ENCODE measurements at places on chromosomes 16 and 17. TPM values are rescaled to one million over a fixed set of nuclear protein-coding genes. Genes with fewer than 3 reads are reported as not detected.

DNA sequence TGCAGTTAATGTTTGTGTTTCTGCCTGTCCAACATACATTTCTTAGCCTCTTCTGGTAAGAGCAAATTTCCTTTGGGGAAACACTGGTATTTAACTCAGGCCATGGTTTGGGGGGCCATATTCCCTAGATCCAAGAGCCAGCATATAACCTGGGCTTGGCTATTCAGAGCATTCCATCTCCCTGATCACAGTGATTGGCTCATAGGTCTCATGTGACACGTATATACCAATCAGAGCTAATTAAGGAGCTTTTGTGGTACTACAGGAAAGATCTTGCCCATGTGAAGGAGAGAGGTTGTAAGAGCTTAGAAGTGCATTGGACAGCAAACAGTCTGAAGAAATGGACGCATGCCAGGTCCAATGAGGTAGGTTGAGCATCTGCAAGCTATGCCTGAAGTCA lies 33.4 kb upstream of the GPR139 start:
- DNase-seq: no peak

DNA sequence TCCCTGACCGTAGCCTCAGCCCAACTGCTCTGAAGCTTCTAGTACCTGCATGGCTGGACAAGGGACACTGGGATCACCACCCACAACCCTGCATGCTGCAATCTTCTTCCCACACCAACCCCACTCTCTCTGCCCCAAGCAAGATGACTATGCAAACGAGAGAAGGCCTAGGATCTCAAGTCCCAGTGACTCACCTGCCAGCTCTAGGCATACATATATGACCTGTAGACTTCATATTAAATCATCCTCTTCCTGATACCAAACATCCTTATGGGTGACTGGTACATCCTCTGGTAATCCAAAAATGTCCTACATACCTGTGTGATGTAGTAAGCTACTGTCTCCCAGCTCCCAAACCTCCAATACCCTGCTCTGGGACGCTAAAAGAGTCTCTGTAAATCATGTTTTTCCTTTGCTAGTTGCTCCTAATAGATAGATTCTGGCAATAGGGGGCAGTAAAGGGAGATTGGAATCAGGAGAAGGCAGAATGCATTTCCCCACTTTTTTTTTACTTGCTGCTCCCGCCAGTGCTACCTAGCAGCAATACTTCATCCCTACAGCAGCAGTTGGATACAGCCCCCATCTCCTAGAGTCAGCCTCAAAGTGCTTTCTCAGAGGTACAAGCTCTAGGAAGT lies 43.4 kb upstream of the SOX9 start:
- no peak for DNase-seq

DNA sequence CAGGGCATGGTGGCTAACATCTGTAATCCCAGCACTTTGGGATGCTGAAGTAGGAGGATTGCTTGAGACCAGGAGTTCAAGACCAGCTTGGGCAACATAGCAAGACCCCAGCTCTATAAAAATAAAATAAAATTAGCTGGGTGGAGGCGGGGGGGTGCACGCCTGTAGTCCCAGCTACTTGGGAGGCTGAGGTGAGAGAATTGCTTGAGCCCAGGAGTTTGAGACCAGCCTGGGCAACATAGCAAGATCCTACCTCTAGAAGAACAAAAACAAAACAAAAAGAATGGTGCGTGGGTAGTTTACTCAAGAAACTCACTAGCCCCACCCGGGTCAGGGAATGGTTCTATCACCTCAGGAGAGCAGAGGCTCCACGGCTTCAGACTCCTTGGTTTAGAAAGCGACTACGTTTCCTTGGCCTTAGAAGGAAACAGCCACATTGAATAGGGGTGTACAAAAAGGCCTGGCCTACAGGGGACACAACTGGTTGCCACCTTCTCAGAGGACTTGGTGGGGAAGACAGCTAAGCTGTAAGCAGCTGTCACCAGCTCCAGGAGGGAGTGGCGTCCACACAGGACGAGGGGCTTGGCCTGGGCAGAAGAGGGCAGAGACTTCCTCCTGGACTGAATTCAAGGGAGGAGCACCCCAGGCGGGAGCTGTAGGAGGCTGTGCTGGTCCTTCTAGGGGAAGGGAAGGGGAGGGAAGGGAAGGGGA lies 716 bp downstream of the TK1 start:
- no peak for DNase-seq

DNA sequence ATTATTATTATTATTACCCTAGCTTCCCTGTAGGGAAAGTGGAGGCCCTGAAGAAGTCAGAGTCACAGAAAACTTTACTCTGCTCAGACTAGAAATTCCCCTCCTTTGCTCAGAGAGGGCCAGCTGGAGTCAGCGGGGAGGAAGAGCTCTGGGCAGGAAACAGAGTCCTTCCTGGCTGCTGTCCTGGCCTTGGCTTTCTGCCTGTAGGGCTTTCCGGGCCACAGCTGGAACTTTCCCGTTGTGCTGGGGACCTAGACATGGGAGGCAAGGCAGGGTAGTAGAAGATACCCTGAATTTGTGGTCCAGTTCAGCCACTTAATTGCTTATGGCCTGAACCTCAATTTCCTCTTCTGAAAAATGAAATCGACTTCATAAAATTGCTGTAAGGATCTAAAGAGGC lies 14.0 kb upstream of the CCL2 start:
- no peak for DNase-seq

GRCh38 chr17:76248013-76248782 lies 7.9 kb upstream of the RNF157 start:
- no peak for DNase-seq

DNA sequence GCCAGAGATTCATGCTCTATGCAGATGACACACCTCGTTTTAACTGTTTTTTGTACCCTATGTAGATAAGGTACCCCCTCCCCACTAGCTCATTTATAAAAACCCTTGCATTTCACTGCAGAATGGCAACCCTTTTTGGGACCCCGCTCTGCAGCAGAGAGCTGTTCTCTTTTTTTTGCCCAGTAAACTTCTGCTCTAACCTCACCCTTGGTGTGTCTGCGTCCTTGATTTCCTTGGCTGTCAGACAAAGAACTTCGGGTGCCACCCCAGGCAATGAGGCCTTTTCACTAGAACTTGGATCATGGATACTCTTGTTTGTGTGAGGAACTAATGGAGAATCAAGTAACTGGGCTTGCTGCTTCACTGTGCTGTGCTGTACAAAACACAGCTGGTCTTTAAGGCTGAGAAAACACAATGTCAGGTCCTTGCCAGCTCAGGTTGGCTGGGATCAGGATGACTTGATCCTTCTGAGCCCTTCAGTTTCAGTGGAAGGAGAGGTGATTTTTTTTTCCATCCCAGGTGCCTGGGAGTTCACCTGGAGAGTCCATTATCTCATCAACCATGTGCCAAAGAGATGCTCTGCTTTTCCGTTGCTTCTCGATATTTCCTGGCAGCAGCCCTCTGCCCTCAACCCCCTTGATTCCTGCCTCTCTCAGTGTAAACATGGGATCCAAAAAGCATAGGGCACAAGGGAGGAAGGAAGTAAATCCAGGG lies 133.2 kb upstream of the FAM20A start:
- no peak for DNase-seq

DNA sequence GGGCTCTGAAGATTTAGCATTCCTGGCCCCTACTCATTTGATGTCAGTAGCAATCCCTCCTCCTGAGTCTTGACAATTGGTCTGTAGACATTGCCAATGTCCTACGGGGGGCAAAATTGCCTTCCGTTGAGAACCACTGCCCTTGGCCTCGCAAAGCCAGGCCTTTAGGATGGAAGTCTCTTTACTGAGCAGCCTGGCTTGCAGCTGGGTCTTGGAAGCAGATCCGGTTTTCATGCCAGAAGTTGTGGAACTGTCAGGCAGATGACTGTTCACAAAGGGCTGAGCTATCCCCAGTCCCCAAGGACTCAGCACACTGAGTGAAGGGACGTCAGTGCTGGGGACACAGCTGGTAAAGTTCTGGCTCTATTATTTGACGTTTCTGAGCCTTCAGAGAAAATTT lies 83.2 kb downstream of the WSCD1 start:
- DNase-seq: no peak

- DNase-seq: no peak
These were observed 1.5 kb downstream of the COL1A1 start for GRCh38 chr17:50199803-50200456.

DNA sequence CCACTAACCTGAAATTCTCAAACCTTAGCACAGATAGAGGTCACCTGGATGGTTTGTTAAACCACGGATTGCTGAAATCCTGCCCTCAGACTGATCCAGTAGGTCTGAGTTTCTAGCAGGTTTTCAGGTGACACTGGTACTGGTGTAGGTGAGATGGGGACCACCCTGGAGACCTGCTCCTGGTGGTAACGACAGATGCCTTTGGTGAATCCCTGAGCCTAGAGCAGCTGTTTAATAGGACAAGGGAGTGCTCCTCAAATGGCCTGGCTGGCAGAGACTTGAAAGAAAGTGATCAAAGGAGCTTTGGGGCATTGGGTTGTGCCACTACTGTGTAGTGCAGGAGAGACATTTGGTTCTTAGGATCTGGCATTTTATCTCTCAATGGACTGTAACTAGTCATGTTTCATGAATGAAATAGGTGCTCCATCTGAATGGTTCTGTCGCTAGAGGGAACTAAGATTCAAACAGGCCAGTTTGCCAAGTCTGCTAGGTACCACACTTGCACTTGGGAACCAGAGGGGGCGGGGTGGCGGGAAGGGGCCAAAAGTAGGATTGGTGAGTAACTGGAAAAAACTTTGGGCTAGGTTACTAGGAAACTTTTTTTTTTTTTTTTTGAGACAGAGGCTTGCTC lies 2.9 kb upstream of the IFI35 start:
- DNase-seq: no peak

DNA sequence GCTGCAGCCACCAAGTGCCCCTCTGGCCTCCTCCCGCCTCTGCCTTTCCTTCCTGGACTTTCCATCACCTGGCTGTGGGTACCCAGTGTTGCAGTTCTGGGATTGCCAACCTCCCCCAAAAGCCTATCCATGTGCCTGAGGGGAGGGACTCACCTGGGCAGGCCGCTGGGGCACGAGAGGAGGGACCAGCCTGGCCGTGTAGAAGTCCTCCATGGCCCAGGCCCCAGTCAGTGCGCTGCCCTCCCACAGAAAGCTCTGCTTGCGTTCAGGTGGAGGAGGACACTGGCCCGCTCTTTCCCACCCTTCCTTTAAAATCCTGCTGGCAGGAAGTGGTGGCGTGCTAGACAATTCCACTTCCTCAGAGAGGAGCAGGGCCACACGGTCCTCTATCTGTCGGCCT lies 14.2 kb downstream of the SLX4 start:
- no peak for DNase-seq

Gene CHP2
- not detected for polyA plus RNA-seq

All from forelimb muscle (tissue), 1 donor.